SK-MEL-5 (cell line): ENCODE measurements at places on chromosomes 5 and 9. TPM values are rescaled to one million over a fixed set of nuclear protein-coding genes. Genes with fewer than 3 reads are reported as not detected.

The CDX1 gene
- not detected in 2 replicates for total RNA-seq

The TNC gene
- total RNA-seq = 106 and 132 TPM in 2 replicates

The UTP15 gene
- total RNA-seq = 50.3 and 56.7 TPM in 2 replicates

The TEX48 gene
- total RNA-seq = not detected in 2 replicates

The KIF4B gene
- total RNA-seq = not detected in 2 replicates

The TAL2 gene
- total RNA-seq = not detected in 2 replicates

The GMCL2 gene
- not detected in 2 replicates for total RNA-seq

The STPG3 gene
- not detected in 2 replicates for total RNA-seq

The LIFR gene
- total RNA-seq = 7.1 and 7.5 TPM in 2 replicates

The FOXD4L5 gene
- total RNA-seq = not detected in 2 replicates

The SELENOP gene
- 5.3 and 7.2 TPM in 2 replicates for total RNA-seq

The C9 gene
- 0.03 and 0.05 TPM in 2 replicates for total RNA-seq

The MIGA2 gene
- 13.7 TPM in 2 replicates for total RNA-seq

The PAEP gene
- 41.1 and 45.8 TPM in 2 replicates for total RNA-seq

The ADAMTS6 gene
- total RNA-seq = 4.3 and 4.5 TPM in 2 replicates

The ENTREP1 gene
- total RNA-seq = 2.7 and 3.1 TPM in 2 replicates

The RASEF gene
- total RNA-seq = 1.8 and 1.9 TPM in 2 replicates

The SLC9A3 gene
- total RNA-seq = 2.9 and 3.3 TPM in 2 replicates

The FOXD1 gene
- 5.3 and 13.1 TPM in 2 replicates for total RNA-seq

The EQTN gene
- not detected in 2 replicates for total RNA-seq

The FAM78A gene
- 2.0 and 2.1 TPM in 2 replicates for total RNA-seq

The LEAP2 gene
- total RNA-seq = 1.1 and 1.9 TPM in 2 replicates

The WDR38 gene
- total RNA-seq = not detected in 2 replicates

The SOX30 gene
- total RNA-seq = not detected in 2 replicates

The SEMA4D gene
- 0.98 and 1.3 TPM in 2 replicates for total RNA-seq

The DOCK2 gene
- 0.48 TPM in 1 of 2 replicates, not detected in the other for total RNA-seq

The SLC22A4 gene
- 0.61 and 0.66 TPM in 2 replicates for total RNA-seq

The ARHGEF39 gene
- total RNA-seq = 4.8 and 5.9 TPM in 2 replicates

The PALM2AKAP2 gene
- 0.58 and 0.75 TPM in 2 replicates for total RNA-seq

The PCDHGB4 gene
- 0.08 and 0.26 TPM in 2 replicates for total RNA-seq

The CD274 gene
- total RNA-seq = 3.4 and 3.8 TPM in 2 replicates

The NR6A1 gene
- 7.8 and 8.0 TPM in 2 replicates for total RNA-seq

The PSD2 gene
- 0.08 TPM in 2 replicates for total RNA-seq

The COL23A1 gene
- not detected in 2 replicates for total RNA-seq

The IFT74 gene
- total RNA-seq = not detected in 2 replicates

The IL5 gene
- total RNA-seq = not detected in 2 replicates
